Activated B cell treated with CpG ODN at 0.5 μM for 24 hours (primary cell): ENCODE measurements at places on chromosomes 16 and 17.

GRCh38 chr17:28039251-28039650 is 3.2 kb upstream of the NLK start:
- H3K27me3 ChIP-seq, result peaks cover 2% of the 10 kb centered on the region
- H3K4me3 ChIP-seq, result no peak overlapping the region
- peak overlapping the region; percentile 8 for H3K27ac ChIP-seq
- H3K4me1 ChIP-seq, result peaks cover 35% of the 10 kb centered on the region

DNA sequence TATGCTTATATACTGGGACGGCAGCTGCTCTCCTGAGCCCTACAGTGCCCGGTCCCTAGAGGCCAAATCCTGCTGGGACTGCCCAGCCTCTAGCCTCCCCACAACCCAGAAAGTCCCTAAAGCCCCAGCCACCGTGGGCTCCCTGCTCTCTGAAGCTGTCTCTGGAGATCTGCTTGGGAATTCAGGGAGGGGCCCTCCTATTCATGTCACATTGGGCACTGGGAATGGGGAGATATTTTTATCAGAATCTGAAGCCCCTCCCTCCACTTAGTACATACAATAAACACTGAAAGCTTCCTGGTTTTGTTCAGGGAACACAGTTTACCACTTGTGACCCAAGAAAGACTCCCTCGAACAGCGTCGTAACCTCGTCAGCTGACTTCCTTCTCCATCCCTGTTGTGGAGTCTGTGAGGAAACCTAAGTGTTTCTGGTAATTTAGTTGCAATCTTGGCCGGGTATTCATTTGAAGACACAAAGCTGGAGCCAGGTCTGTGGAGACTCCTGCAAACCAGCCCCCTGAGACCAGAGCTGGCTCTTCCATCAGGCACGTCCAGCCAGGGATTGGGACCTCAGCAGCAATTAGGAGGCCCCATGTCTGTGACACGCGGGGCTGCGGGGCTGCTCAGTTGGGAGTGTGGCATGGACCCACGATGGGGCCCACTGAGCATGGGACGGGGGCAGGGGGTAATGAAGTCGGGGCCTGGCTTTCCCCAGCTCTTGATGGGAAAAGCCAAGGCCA is 38.5 kb downstream of the PGS1 start:
- peaks cover 18% of the 10 kb centered on the region for H3K4me1 ChIP-seq
- H3K36me3 ChIP-seq, result peaks cover 63% of the 10 kb centered on the region
- no peaks in the 10 kb centered on the region for H3K27me3 ChIP-seq
- no peak overlapping the region for H3K4me3 ChIP-seq
- DNase-seq, result no peak
- no peak overlapping the region for H3K27ac ChIP-seq

GRCh38 chr16:10609402-10609774 is 29.0 kb upstream of the EMP2 start:
- H3K36me3 ChIP-seq, result no peaks in the 10 kb centered on the region
- peaks cover 10% of the 10 kb centered on the region for H3K27me3 ChIP-seq
- no peak for DNase-seq
- no peak overlapping the region for H3K27ac ChIP-seq
- peaks cover 22% of the 10 kb centered on the region for H3K4me1 ChIP-seq
- H3K4me3 ChIP-seq, result no peak overlapping the region

GRCh38 chr16:53291757-53292392 is 142.4 kb upstream of the RBL2 start:
- H3K4me3 ChIP-seq, result no peak overlapping the region
- H3K36me3 ChIP-seq, result peaks cover 90% of the 10 kb centered on the region
- H3K27me3 ChIP-seq, result no peaks in the 10 kb centered on the region
- H3K27ac ChIP-seq, result no peak overlapping the region
- no peaks in the 10 kb centered on the region for H3K4me1 ChIP-seq

DNA sequence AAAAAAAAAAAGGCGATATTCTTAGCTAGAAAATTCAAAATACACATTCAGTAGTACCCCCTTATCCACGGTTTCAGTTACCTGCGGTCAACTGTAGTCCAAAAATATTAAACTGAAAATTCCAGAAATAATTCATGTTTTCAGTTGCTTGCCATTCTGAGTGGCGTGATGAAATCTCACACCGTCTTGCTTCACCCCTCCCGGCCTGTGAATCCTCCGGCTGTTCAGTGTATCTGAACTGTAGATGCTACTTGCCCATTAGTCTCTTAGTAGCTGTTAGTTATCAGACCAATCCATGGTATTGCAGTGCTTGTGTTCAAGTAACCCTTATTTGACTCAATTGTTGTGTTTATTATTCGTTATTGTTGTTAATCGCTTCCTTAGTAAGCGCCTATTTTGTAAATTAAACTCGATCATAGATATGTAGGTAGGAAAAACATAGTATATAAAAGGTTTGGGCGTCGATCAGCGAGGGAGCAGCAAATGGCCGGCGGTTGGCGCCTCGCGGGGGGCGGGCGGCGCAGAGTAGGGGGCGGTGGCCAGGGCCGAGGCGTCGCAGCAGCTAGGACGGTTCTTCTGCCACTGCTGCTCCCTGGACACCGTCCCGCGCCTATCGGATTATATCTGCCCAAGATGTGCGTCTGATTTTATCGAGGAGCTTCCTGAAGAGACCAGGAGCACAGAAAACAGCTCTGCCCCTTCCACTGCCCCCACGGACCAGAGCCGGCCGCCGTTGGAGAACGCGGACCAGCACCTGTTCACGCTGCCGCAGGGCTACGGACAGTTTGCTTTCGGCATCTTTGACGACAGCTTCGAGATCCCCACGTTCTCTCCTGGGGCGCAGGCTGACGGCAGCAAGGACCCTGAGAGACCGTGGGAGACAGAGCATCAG is 39.8 kb upstream of the AKAP1 start:
- peaks cover 23% of the 10 kb centered on the region for H3K4me1 ChIP-seq
- H3K4me3 ChIP-seq, result peak overlapping the region; percentile 81
- no peak for DNase-seq

- DNase-seq, result no peak
- no peak overlapping the region for H3K4me3 ChIP-seq
- H3K36me3 ChIP-seq, result peaks cover 14% of the 10 kb centered on the region
- H3K4me1 ChIP-seq, result peaks cover 92% of the 10 kb centered on the region
Observed at GRCh38 chr16:24015923-24016322, 180.1 kb downstream of the PRKCB start.

DNA sequence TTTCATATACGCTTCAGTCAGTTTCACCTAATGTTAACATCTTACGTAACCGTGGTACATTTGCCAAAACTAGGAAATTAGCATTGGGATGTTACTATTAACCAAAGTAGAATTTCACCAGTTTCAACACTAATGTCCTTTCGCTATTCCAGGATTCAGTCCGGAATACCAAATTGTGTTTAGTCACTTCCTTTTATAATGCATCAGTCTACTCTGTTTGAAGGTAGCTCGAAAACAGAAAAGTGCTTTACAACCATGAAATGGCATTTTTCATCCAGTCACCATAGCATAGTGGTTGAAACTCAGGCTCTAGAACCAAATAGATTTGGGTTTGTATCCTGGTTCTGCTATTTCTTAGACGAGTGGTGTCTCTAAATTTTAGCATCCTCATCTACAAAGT is 29.4 kb downstream of the AP2B1 start:
- no peak for DNase-seq
- H3K4me3 ChIP-seq, result no peak overlapping the region
- H3K4me1 ChIP-seq, result peaks cover 15% of the 10 kb centered on the region
- no peaks in the 10 kb centered on the region for H3K27me3 ChIP-seq
- H3K36me3 ChIP-seq, result peaks cover 35% of the 10 kb centered on the region

DNA sequence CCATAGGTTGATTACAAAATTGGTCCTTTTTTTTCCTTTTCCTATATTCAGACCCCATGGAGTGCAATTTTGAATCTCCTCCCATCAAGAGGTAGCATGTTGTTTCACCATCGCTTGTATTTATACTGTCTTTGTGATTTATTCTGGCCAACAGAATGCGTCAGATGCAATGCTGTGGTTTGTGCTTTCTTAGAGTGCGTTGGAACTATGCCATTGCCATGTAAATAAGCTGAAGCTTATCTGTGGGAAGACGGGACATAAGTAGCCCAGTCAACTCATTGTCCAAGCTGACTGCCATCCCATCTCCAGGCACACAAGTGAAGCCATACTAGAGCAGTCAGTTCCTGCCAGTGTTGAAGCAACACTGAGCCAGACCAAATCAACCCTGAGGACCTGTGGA is 1339.3 kb upstream of the GOT2 start:
- DNase-seq, result no peak
- H3K4me3 ChIP-seq, result no peak overlapping the region
- H3K27me3 ChIP-seq, result no peaks in the 10 kb centered on the region
- no peaks in the 10 kb centered on the region for H3K36me3 ChIP-seq

GRCh38 chr17:78697554-78698343 is 84.3 kb downstream of the CYTH1 start:
- H3K36me3 ChIP-seq, result peaks cover 98% of the 10 kb centered on the region
- H3K27me3 ChIP-seq, result no peaks in the 10 kb centered on the region
- H3K27ac ChIP-seq, result peak overlapping the region; percentile 80

DNA sequence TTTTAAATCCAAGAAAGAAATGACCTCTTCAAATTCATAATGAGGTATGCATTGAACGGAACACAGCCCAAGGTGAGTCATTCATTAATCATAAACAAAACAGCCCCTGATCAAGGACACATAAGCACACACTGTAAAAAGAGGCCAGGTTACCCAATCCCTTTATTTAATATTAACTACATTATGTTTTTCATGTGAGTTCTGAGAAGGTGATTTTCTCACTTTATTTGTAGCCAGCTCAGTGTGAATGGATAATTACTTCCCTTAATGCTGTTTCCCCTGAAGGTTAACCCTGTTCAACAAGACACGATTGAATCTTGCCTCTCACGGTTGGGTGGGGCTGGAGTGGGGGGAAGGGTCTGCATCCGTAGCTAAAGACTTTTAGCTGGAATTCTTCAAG is 257.3 kb upstream of the SALL1 start:
- H3K4me3 ChIP-seq, result no peak overlapping the region
- no peak for DNase-seq
- H3K36me3 ChIP-seq, result no peaks in the 10 kb centered on the region
- H3K27me3 ChIP-seq, result no peaks in the 10 kb centered on the region
- no peak overlapping the region for H3K27ac ChIP-seq

DNA sequence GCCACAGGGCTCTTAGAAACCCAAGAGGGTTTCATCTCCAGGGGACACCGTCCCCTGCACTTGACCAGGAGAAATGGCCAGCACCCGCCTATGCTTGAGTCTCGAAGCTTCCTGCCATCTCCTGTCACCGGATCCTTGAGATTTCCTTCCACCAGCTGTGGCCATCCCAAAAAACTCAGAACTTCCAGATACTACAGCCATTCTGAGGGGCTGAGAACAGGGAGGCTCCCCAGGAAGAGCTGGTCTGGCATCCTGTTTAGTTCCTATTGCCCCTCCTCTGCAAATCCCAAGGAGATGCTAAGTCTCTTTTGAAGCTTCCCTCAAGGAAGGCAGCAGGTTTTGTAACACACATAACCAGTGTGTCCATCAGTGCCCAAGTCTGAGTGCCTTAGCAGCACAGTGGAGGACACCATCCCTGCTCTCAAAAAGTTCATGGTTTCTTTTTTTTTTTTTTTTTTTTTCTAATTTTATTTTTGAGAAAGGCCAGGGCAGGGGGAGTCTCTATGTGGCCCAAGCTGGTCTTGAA is 2.0 kb downstream of the UBALD2 start:
- H3K4me3 ChIP-seq, result peak overlapping the region; percentile 92
- peaks cover 80% of the 10 kb centered on the region for H3K4me1 ChIP-seq
- peaks cover 37% of the 10 kb centered on the region for H3K36me3 ChIP-seq
- no peaks in the 10 kb centered on the region for H3K27me3 ChIP-seq

DNA sequence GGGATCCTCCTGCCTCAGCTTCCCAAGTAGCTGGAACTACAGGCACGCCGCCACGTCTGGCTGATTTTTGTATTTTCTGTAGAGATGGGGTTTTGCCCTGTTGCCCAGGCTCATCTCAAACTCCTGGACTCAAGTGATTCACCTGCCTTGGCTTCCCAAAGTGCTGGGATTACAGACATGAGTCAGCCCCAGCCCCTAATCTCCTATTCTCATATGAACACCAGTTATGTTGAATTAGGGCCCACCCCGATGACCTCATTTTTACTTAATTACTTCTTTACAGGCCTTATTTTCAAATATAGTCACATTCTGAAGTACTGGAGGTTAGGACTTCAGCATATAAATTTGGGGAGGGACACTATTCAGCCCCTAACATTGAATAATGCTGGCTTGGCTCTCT is 49.2 kb downstream of the ZNRF1 start:
- H3K4me1 ChIP-seq, result peaks cover 3% of the 10 kb centered on the region
- no peak overlapping the region for H3K27ac ChIP-seq
- no peak for DNase-seq
- H3K36me3 ChIP-seq, result no peaks in the 10 kb centered on the region
- no peak overlapping the region for H3K4me3 ChIP-seq

DNA sequence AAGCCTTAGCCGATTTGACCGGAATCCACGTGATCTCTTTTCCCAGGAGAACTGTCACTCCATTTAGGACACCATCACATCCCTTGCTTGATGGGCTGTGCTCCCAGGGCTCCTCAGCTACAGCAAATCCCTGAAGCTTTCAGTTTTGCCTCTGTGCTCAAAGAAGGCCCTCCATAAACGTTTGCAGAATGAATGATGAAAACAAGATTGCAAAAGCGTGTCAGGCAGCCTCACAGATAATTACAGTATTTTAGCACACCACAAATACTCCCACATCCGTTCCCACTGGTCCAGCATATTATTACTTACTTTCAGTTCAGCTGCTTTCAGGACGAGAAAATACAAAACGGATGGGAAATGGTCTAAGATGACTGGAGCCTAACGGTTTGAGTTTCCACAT is 84.6 kb downstream of the USP31 start:
- no peak overlapping the region for H3K4me3 ChIP-seq
- peaks cover 5% of the 10 kb centered on the region for H3K4me1 ChIP-seq
- H3K27ac ChIP-seq, result no peak overlapping the region
- H3K27me3 ChIP-seq, result peaks cover 3% of the 10 kb centered on the region

DNA sequence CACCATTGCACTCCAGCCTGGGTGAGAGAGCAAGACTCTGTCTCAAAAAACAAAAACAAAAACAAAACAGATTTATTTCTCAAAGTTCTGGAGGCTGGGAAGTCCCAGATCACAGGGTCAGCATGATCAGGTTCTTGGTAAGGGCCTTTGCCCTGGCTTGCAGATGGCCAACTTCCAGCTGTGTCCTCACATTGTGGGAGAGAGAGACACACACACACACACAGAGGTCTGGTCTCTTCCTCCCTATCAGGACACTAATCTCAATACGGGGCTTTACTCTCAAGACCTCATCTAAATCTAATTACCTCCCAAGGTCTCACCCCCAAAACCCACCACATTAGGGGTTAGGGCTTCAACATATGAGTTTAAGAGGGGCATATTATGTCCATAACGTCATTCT is 26.4 kb upstream of the TAOK1 start:
- no peak overlapping the region for H3K4me3 ChIP-seq
- no peak for DNase-seq
- H3K27me3 ChIP-seq, result no peaks in the 10 kb centered on the region

- H3K36me3 ChIP-seq, result peaks cover 54% of the 10 kb centered on the region
- H3K27me3 ChIP-seq, result no peaks in the 10 kb centered on the region
- H3K4me3 ChIP-seq, result peak overlapping the region; percentile 36
Observed at GRCh38 chr17:39563476-39563875, 44.2 kb downstream of the NEUROD2 start.
